ENCODE measurements at places on chromosomes 3 and 15. TPM values are rescaled to one million over a fixed set of nuclear protein-coding genes. Genes with fewer than 3 reads are reported as not detected.

Gene CAMK2N2
- not detected for polyA plus RNA-seq

Gene LCTL
- not detected for polyA plus RNA-seq

Gene KBTBD8
- polyA plus RNA-seq, result 0.10 TPM

Gene DUOX2
- polyA plus RNA-seq, result 0.13 TPM

GRCh38 chr3:131223373-131224289 lies 157.9 kb upstream of the NUDT16 start:
- no peak overlapping the region for H3K27ac ChIP-seq
- peaks cover under 1% of the 10 kb centered on the region for H3K36me3 ChIP-seq
- H3K4me3 ChIP-seq, result no peak overlapping the region
- DNase-seq, result no peak
- H3K4me1 ChIP-seq, result no peaks in the 10 kb centered on the region
- H3K27me3 ChIP-seq, result no peaks in the 10 kb centered on the region

GRCh38 chr3:69182588-69183316 lies 60.4 kb upstream of the LMOD3 start:
- no peak for DNase-seq
- H3K4me3 ChIP-seq, result no peak overlapping the region
- H3K27me3 ChIP-seq, result no peaks in the 10 kb centered on the region
- H3K36me3 ChIP-seq, result no peaks in the 10 kb centered on the region
- no peak overlapping the region for H3K27ac ChIP-seq

DNA sequence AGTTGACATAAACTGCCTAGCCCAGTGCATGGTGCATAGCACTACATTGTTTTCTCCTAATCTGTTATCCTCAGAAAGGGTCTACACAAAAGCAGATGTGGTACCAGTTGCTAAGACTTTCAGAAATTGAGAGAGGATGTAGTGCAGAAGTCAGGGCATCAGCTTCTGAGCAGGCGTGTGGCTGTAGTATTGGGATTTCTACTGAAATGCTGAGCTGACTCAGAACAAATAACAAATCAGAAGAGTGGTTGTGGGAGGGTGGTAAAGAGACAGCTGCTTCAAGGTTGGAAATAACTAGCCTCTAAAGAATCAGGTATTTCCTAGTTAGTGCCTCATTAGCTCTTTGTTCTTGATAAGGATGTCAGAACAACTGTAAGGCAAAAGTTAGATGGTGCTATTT lies 161.3 kb downstream of the AKAP13 start:
- H3K4me1 ChIP-seq, result peaks cover 2% of the 10 kb centered on the region
- H3K27ac ChIP-seq, result no peak overlapping the region

DNA sequence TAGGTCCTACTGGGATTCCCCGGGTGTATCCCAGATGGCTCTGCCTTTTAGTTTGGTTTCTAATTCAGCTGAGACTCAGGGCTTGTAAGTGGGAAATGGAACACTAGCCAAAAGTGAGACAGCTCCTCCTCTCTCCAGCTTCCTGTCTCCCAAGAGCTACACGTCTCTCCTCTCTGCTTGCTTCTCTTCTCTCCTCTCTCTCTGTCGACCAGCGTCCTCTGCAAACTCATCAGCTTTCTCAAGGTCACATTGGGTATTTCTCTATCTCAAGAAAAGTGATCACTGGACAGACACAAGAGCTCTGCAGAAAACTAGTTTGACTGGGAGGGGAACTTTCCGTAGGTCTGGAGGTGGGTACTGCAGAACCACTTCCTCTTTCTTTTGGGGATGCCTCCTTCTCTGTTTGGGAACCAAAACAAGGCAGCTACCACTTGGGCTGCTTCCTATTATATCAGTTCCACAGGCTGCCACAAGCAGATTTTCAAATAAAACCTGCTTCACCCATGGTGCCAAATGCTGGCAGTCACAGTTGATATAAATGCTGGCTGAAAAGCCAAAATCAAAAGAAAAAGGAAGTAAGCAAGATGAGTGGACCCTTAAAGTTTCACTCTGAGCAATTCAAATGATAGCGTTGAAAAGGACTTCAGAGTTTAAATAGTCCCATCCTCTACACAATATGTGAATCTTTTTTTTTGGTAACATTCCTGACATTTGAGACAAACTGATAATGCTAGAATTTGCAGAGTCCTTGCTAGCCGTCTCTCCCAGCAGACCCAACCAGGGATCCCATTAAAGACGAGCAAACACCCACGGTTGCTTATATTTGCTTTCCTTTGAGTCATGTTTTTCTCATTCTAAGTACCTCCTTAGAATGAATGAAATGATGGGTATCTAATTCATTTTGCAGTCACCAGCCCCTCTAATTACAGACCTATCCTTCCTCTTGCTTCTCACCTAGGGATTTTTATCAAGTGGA lies 7.2 kb upstream of the DYNC1LI1 start:
- DNase-seq, result no peak
- peak overlapping the region; percentile 58 for H3K4me3 ChIP-seq
- no peaks in the 10 kb centered on the region for H3K4me1 ChIP-seq
- H3K27me3 ChIP-seq, result no peaks in the 10 kb centered on the region
- H3K36me3 ChIP-seq, result no peaks in the 10 kb centered on the region

- no peak overlapping the region for H3K27ac ChIP-seq
- no peaks in the 10 kb centered on the region for H3K27me3 ChIP-seq
- DNase-seq, result no peak
- H3K36me3 ChIP-seq, result no peaks in the 10 kb centered on the region
- no peaks in the 10 kb centered on the region for H3K4me1 ChIP-seq
Measured at GRCh38 chr3:194840661-194841514, 155.2 kb downstream of the FAM43A start.

GRCh38 chr3:184133840-184134745 lies 1.1 kb upstream of the EIF2B5 start:
- no peaks in the 10 kb centered on the region for H3K36me3 ChIP-seq
- no peaks in the 10 kb centered on the region for H3K4me1 ChIP-seq
- peak overlapping the region; percentile 75 for H3K4me3 ChIP-seq
- H3K27ac ChIP-seq, result peak overlapping the region; percentile 8

DNA sequence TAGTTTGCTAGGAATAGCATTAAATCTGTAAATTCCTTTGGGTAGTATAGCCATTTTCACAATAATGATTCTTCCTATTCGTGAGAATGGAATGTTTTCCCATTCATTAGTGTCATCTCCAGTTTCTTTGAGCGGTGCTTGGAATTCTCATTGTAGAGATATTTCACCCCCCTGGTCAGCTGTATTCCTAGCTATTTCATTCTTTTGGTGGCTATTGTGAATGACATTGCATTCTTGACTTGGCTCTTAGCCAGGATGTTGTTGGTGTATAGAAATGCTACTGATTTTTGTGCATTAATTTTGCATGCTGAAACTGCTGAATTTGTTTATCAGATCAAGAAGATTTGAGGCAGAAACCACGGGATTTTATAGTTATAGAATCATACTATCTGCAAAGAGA lies 690.5 kb upstream of the ALCAM start:
- no peak overlapping the region for H3K4me3 ChIP-seq
- no peaks in the 10 kb centered on the region for H3K36me3 ChIP-seq
- no peak overlapping the region for H3K27ac ChIP-seq

GRCh38 chr15:45458746-45459403 lies 63.7 kb downstream of the SLC30A4 start:
- no peak overlapping the region for H3K27ac ChIP-seq
- no peaks in the 10 kb centered on the region for H3K36me3 ChIP-seq
- peak; percentile 87 for DNase-seq
- peak overlapping the region; percentile 55 for H3K4me3 ChIP-seq

DNA sequence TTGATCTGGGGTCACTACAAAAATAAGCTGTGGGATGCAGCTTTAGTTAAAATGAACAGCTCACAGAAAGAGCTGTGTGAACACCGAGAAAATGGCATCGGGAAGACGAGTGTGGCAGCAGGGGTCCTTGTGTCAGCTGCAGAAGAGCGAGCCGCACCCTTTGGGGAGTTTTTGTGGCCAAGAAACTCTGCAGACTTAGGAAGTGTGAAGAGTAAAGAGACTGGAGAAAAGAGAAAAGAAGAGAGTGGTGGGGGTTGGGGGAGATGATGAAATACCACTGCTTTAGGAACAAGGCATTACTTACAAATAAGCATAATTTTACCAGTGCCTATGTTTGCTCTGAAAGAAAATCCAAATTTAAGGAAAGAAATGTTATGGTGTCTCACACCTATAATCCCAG lies 147.8 kb downstream of the LRRC28 start:
- H3K36me3 ChIP-seq, result no peaks in the 10 kb centered on the region
- no peak for DNase-seq
- H3K27me3 ChIP-seq, result no peaks in the 10 kb centered on the region
- no peaks in the 10 kb centered on the region for H3K4me1 ChIP-seq
- H3K27ac ChIP-seq, result no peak overlapping the region

DNA sequence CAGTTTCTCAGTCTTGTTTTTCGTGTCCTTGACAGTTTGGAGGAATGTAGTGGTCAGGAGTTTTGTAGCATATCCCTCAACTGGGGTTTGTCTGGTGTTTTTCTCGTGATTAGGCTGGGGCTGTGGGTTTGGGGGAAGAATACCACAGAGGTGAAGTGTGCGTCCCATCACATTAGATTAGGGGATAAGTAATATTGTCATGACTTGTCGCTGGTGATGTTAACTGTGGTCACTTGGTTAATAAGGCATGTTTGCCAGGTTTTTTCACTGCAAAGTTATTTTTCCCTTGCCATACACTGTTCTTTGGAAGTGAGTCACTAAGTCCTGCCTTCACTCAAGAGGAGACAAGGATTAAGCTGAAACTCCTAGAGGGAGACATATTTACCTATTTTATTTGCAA lies 39.1 kb downstream of the PAK2 start:
- no peak for DNase-seq
- H3K27me3 ChIP-seq, result no peaks in the 10 kb centered on the region
- no peaks in the 10 kb centered on the region for H3K36me3 ChIP-seq
- no peaks in the 10 kb centered on the region for H3K4me1 ChIP-seq
- H3K4me3 ChIP-seq, result no peak overlapping the region
- no peak overlapping the region for H3K27ac ChIP-seq

DNA sequence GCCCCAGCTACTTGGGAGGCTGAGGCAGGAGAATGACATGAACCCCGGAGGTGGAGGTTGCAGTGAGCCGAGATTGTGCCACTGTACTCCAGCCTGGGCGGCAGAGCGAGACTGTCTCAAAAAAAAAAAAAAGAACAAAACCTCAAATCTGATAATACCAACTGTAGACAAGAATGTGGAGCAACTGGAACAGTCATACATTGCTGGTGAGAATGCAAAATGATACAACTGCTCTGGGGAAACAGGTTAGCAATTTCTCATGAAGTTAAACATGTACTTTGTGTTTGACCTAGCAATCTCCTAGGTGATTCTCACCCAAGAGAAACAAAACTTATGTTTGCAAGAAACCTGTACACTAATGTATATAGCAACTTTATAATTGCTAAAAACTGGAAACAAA lies 4.4 kb upstream of the VHL start:
- H3K27me3 ChIP-seq, result no peaks in the 10 kb centered on the region
- DNase-seq, result no peak
- H3K36me3 ChIP-seq, result no peaks in the 10 kb centered on the region
- no peak overlapping the region for H3K4me3 ChIP-seq
- no peak overlapping the region for H3K27ac ChIP-seq
- H3K4me1 ChIP-seq, result no peaks in the 10 kb centered on the region

- DNase-seq, result no peak
- no peaks in the 10 kb centered on the region for H3K36me3 ChIP-seq
- no peaks in the 10 kb centered on the region for H3K27me3 ChIP-seq
- no peak overlapping the region for H3K4me3 ChIP-seq
Measured at GRCh38 chr3:150073513-150073912, 102.8 kb upstream of the PFN2 start.

DNA sequence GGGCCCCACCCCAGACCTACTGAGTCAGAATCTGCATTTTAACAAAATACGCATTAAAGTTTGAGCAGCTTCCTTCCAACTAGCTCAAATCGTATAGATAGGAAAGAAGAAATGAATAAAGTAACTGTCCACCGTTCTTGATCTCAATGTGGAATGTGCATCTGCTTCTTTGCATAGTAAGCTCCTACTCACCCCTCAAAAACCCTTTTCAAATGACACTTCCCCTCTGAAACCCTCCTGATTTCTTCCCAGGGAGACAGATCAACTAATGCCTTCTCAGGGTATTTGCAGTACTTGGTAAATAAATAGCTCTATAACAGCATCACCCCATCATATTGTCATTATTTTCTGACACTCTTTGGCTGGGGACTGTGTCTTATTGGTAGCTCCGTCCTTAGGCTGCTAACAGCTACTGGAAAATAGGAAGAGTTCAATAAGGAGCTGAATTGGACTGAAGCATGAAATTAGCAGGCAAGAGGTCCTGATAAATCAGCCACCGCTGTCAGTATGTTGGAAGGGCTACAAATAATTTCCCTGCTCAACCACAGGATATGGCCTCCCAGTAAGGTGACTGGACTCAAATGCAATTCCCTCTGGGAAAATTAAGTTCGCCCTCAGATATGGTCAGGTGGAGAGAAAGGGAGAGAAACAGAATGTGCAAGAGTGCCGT lies 10.2 kb downstream of the OXTR start:
- H3K4me1 ChIP-seq, result no peaks in the 10 kb centered on the region
- DNase-seq, result no peak
- no peak overlapping the region for H3K27ac ChIP-seq
- H3K4me3 ChIP-seq, result no peak overlapping the region
- no peaks in the 10 kb centered on the region for H3K27me3 ChIP-seq

DNA sequence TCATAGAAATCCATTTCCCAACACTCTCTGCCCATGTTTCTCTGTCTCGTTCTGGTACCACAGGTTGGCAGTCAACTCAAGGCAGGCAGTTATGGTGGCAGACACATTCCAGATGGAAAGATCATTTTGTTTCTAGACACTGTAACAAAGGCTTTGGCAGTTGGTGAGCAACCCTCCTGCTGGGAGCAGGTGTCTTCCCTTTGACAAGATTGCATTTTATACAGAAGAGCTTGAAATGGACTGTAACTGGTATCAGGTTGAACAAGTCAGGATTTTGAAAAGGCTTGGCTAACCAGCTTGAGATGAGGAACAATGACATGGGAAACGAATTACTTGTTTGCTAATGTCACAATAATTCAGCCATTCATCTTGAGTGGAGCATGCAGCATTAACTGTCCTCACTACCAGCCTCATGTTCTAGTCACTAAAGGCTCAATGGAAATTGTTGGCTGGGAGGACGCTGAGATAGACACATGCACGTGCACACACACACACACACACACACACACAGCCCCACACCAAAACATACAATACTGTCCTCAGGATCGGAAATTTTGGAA lies 170.0 kb downstream of the SEMA6D start:
- no peaks in the 10 kb centered on the region for H3K36me3 ChIP-seq
- no peaks in the 10 kb centered on the region for H3K4me1 ChIP-seq
- H3K27ac ChIP-seq, result no peak overlapping the region
- H3K4me3 ChIP-seq, result no peak overlapping the region
- no peak for DNase-seq

- no peak overlapping the region for H3K27ac ChIP-seq
- H3K4me1 ChIP-seq, result no peaks in the 10 kb centered on the region
- DNase-seq, result no peak
- no peaks in the 10 kb centered on the region for H3K27me3 ChIP-seq
- H3K36me3 ChIP-seq, result no peaks in the 10 kb centered on the region
- no peak overlapping the region for H3K4me3 ChIP-seq
Measured at GRCh38 chr3:117617906-117618305, 908.3 kb downstream of the TUSC7 start.

- H3K4me1 ChIP-seq, result no peaks in the 10 kb centered on the region
- no peak overlapping the region for H3K4me3 ChIP-seq
- H3K36me3 ChIP-seq, result no peaks in the 10 kb centered on the region
- no peak overlapping the region for H3K27ac ChIP-seq
Measured at GRCh38 chr15:101048176-101048575, 129.0 kb downstream of the LRRK1 start.

GRCh38 chr15:34591306-34591705 lies 7.9 kb upstream of the GOLGA8B start:
- DNase-seq, result no peak
- H3K4me3 ChIP-seq, result no peak overlapping the region
- H3K27ac ChIP-seq, result no peak overlapping the region
